ENCODE measurements at places on chromosomes 1 and 21.

GRCh38 chr1:234730770-234731568 lies 121.0 kb upstream of the IRF2BP2 start:
- no peak for DNase-seq

- DNase-seq, result no peak
Observed at GRCh38 chr1:223269006-223269405, 95.0 kb downstream of the SUSD4 start.

GRCh38 chr21:27885296-27885711 lies 918.4 kb upstream of the ADAMTS5 start:
- DNase-seq, result peak; percentile 1

DNA sequence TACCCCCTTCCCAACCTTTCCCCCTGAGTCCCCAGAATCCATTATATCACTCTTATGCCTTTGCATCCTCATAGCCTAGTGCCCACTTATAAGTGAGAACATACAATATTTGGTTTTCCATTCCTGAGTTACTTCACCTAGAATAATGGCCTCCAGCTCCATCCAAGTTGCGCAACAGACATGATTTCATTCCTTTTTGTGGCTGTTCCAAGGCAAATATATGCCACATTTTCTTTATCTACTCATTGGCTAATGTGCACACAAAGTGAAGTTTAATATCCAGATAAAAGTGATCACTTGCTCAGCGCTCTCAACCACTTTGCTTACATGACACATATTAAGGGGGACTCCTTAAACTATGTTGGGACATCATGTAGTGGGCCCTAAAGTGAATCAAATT lies 72.4 kb upstream of the TIAM1 start:
- DNase-seq, result no peak

GRCh38 chr1:218429301-218429700 lies 84.2 kb downstream of the TGFB2 start:
- DNase-seq, result no peak

GRCh38 chr1:153253693-153254092 lies 5.8 kb upstream of the LORICRIN start:
- no peak for DNase-seq

GRCh38 chr1:92483610-92484471 lies 2.9 kb downstream of the GFI1 start:
- peak; percentile 78 for DNase-seq

- no peak for DNase-seq
Observed at GRCh38 chr1:229091721-229092136, 179.2 kb upstream of the RAB4A start.

DNA sequence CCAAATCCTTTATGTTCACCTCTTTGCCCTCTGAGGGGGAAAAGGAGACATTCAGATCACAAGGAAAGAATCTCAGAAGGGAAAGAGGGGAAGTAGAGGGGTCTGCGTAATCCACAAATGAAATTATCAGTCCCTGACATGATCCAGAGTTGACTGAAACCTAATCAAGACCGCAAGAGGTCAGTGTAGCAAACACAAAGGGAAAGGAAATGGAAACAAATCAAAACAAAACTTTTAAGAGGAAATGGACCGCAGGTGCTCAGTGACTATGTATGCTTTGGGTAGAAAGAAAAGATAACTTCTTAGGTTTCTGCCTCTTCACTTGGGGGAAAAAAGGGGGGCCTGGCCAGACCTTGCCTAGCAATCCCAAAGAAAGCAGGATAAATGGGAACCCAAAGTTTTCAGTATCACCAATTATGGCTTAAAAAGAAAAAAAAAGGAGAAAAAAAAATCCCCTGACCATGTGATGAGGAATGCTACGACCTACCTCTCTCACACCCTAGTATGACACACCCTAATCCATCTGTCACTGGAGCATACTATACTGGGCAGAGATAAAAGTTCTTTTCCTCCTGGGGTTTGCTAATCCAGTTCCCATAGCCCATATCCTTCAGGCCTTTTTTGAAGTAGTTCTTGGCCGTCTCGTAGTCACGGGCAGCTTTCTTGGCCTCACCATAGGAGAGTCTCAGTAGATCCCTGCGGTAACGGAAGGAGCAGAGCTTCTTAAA lies 16.9 kb downstream of the CHRNB2 start:
- no peak for DNase-seq

- no peak for DNase-seq
Observed at GRCh38 chr1:54353959-54354358, 52.2 kb downstream of the SSBP3 start.

DNA sequence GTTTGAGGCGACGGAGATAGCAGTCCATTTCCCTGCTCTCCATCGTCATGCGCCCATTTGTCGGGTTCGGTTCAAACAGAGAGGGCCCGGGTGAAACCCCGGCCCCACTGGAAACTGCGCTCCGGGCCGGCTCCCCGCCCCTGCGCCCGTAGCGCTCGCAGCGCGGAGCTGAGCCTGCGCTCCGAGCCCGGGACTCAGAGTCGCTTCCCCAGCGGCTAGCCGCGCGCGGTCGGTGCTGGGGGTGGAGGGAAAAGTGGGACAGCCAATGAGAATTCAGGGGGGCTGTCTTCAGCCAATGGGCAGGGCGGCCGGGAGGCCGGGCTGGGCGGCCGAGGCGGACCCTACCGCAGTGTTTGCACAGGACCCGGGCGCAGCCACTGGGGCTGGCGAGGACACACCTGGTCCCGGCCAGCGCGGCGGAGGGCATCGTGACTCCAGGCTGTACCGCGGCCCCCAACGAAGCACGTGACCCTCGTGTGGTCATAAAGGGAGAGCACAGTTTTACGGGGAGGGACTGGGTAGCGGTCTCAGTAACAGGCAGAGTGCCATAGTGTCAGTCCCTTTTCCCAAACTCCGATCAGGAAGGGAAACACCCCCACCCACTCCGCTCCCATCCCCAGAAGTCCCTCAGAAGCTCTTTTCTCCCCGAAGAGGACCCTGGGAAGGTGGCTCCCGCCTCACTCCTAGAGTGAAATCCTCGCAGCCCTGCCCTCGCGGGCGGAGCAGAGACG lies at the start of gene INKA2:
Gene INKA2 (minus strand): TSS at position 202 of the 731 bp plus-strand sequence. CDS start 153 bp downstream, at position 49.
- DNase-seq, result no peak

DNA sequence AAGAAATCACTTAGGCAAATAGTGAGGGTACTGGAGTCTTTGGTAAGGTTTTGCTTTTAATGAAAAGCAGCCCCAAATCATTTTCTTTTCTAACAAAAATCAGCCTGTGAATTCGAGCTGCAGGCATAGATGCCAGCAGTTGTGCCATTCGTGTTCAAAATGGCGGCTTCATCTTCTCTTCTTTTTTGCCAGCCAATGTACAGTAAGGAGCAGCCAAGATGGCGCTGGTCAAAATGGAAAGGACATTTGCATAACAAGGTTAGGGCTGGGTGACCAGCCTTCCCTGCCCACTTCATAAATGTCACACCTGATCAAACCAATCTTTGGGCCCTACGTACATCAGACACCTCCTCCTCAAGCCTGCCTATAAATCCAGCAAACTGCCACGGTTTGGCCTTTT lies 100.2 kb upstream of the RGS1 start:
- DNase-seq, result no peak

- no peak for DNase-seq
Observed at GRCh38 chr1:203629507-203630082, 3.0 kb downstream of the ATP2B4 start.

DNA sequence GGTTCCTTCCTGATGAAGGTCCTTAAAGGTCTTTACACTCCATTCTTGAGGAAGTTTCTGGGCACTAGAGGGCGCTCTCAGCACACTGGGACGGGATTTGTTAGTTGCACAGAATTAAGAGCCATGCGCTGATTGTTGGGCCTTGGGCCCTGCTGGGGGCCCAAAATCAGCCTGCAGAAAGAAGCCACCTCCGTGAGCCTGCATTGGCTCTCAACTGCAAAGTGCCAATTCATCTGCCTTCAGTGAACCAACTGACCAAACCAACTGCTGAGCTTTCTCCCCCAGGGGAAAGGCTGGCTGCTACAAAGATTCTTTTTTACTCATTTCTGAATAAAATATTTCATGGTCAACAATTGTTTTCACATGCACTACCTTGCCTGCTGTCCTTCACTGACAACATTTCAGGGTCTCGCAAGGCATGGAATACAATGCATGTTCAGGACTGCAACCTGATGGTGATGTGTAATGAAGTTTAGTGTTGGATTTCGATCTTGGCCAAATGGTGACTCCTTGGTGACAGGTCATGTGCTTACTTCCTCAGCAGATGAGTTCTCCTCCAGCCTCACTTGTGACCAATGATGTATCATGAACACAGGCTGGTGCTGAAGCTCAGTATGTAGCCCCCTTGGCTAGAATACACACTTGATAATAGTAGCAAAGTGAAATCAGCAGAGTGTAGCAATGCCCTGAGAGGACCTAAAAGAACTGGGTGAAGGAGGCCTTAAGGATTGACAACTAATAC lies 45.7 kb upstream of the PRDX6 start:
- peak; percentile 62 for DNase-seq

GRCh38 chr1:31154632-31155215 lies 85.0 kb downstream of the NKAIN1 start:
- DNase-seq, result peak; percentile 70

GRCh38 chr1:201713086-201713810 lies 115.7 kb upstream of the IPO9 start:
- no peak for DNase-seq

DNA sequence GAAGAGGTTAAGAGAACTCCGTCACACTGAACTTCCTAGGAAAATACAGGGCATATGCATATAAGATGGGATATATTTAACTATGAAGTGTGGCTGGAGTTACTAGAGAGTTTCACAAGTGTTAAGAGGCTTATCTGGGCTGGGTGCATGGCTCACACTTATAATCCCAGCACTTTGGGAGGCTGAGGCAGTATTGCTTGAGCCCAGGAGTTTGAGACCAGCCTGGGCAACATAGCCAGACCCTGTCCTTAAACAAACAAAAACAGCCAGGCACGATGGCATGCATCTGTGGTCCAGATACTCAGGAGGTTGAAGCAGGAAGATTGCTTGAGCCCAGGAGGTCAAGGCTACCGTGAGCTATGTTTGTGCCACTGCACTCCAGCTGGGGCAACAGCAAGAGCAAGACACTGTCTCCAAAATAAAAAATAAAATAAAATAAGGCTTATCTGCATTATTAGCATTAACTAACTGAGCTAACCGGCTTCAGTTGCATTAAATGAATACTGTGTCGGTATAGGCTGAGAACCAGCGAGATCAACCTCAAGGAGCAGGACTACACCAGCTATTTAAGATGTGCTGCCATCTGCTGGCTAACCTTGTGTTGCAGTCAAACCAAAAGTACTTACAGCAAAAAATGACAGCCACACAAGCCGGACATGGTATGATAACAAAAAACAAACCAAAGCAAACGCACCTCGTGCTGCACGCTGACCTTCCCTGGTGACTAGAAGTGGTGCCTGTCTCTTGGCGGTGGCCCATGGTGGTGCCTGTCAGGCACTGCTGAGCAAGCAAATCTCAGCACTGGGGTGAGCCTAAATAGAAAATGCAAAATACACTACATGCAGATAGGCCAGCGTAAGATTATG lies 19.7 kb upstream of the RBBP5 start:
- DNase-seq, result peak; percentile 64

DNA sequence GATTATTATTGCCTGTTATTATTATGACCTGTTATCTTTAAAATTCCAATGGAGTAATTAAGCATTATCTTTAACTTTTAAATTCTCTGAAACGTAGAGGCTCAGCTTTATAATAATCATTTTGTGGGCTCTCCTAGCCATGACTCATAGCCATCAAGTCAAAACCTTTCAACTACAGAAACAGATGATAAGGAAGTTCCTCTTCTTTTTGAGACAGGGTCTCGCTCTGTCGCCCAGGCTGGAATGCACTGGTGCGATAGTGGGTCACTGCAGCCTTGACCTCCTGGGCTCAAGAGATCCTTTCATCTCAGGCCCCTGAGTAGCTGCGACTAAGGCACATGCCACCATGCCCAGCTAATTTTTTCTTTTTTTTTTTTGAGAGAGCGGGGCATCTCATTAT lies 43.5 kb downstream of the CHML start:
- DNase-seq, result no peak
